ENCODE measurements at places on chromosomes 5 and 9.

DNA sequence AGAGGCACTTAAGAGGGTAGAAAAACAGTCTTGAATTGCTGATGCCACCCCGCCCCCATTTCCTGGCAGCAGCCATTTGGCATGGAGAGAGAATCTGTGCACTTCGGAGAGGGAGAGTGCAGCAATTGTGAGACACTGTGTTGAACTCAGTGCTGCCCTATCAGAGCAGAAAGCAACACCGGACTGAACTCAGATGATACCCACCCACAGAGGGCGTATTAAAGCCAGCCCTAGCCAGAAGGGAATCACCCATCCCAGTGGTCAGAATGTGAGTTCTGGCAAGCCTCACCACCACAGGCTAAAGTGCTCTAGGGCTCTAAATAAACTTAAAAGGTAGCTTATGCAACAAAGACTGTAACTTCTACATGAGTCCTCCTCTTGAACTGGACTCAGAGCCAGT, 88.4 kb upstream of the RGS7BP start:
- DNase-seq: no peak

DNA sequence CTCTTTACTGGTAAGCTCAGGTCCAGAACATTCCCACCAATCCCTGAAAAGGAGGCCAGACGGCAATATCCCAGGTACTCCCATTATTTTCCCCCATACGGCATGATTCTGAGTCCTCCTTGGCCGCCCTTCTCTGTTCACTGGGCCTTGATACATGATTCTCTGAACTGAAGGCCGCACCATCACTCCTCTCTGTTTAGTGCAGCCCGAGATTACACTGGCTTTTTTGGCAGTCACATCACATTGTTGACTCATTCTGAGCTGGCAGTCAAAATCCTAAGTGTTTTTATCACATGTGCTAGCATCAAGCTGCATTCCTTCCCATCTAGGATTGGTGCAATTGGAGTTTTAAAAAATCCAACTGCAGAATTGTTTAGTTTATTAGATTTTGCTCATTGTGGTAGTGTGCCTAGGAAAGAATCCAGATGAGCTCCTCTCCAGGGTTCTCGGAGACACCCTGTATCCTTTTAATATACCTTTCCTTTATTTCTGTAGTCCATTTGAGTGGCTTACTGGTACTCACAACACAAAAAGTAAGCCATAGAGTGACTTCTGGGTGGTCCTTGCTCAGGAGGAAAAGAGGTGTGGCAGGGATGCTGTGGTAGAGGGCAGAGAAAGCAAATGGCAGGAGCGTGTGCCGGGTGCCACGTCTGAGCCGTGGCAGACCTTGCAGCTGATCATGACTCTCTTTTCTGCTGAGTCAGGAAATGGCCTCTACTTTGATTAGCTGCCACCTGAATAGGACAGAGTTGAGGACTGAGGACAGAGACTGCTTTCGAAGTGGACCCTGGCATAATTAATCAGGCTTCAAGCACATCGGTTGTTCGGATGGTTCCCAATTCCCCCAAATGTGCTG, 121.1 kb upstream of the IL12B start:
- no peak for DNase-seq

DNA sequence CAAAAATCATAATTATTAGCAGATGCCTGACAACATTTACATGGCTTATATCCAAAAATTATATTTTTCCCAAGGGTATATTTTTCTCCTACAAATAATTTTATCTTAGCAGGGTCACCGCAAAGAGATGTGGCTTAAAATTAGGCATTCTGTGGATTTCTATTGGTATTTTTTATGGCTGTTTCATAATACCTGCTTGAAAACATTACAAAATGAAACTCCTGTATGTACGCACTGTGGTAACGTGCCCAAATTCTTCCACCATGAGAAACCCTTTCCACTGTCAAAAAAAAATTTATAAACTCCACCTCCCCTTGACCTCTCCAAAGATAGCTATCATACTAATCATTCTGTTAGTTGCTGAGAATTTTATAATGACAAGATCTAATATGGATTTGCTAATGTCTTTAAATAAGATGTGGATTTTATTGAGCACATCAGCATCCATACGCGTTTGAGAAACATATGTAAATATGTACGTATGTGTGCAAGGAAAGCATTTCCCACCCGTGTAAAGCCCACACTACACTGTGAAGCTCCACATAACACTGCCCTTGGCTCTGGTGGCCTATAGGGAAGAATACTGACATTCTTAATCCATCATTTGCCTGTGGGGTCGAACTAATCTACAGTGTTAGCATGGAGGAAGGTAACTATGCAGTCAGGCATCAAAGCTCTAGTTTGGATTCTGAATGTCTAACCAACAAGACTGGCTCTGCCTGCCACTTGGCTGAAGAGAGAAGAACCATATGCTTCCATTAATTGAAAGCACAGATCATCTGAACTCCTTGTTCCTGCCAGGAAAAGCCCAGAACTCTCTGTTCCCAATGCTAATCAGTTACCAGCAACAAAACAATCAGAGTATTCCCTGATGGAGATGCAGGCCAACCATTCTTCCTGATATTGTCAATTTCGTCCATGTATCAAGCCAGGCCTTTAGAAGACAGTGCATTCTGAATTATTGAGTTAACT, 244.7 kb downstream of the SPOCK1 start:
- DNase-seq: no peak

GRCh38 chr5:128259607-128260021, 176.0 kb downstream of the SLC12A2 start:
- no peak for DNase-seq

GRCh38 chr9:8025551-8025950, 226.0 kb upstream of the DMAC1 start:
- DNase-seq: no peak

DNA sequence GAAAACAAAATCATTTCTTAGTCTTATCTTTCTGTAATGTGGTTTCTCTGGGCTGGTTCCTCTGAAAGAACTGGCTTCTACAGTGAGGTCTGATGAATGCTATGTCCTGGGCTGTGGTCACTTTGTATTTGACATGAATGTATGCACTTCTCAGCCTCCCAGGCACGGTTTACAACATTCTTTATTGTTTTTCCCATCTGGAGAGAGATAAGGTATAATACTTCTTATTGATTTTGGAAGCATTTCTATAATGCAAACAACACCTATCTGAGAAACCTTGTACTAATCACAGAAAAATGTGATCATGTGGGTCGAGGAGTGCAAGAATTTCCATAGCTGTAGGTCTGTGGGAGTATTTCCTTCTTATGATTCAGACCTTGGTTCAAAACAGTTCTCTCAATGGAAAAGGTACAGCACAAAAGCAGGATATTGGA, 46.9 kb downstream of the ACTBL2 start:
- DNase-seq: no peak

DNA sequence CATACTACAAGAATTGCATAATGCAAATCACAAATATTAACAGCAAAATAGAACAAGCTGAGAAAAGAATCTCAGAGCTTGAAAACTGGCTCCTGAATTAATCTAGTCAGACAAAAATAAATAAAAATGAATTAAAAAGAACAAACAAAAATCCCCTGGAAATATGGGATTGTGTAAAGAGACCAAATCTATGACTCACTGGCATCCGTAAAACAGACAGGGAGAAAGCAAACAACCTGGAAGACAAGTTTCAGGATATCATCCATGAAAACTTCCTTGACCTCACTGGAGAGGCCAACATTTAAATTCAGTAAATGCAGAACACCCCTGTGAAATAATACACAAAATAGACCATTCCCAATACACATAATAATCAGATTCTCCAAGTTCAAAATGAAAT, 229.3 kb upstream of the CTNND2 start:
- no peak for DNase-seq

GRCh38 chr9:70789086-70789485, 332.3 kb downstream of the TRPM3 start:
- no peak for DNase-seq

GRCh38 chr9:124512806-124513204, 5.6 kb upstream of the NR5A1 start:
- no peak for DNase-seq

DNA sequence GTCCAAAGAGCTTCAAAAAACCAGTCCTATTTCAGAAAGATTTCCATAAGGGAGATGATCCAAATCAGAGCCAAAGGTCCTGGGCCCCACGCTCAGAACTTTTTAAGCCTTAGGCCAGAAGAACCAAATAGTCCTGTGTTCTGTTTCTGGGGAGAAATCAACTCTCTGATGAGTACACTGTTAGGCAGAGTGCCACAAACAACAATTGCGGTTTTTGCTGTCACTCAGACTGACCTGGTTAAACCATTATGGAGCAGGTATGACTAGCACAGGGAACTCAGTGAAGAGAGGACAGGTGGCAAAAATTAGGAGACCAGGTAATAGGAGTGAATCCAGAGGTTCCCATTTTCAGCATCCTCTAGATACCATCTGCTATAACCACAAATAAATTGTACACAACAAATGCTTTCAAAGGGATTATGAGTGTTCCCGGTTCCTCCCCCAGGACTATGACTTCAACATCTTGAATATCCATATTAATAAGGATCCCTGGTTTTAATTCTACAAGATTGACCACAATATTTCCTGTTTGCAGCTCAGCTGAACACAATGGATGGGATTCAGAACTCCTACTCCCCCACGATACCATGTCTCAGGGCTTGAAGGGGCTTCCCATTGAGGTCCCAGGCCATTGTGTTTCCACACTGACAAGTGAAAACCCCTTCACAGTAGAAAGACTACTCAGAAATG, 52.1 kb upstream of the FREM1 start:
- no peak for DNase-seq

DNA sequence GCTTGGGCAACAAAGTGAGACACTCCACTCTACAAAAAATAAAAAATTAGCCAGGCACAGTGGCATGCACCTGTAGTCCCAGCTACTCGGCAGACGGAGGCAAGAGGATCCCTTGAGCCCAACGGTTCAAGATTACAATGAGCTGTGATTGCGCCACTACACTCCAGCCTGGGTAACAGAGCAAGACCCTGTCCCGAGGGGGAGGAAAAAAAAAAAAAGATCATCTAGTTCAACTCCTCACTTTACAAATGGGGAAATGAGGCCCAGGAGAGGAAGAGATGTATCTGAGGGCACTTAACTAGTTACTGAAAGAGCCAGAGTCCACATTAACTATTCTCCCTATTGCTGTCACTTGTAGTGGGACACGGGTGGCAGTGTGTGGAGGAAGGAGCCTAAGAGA, 13.8 kb downstream of the PDCL start:
- no peak for DNase-seq

- DNase-seq: no peak
These were observed 306.3 kb downstream of the TLE4 start for GRCh38 chr9:79877943-79878602.

- DNase-seq: no peak
These were observed 17.9 kb downstream of the STC2 start for GRCh38 chr5:173310218-173310769.

GRCh38 chr5:53110156-53110555, 599 bp upstream of the MOCS2 start:
- no peak for DNase-seq

DNA sequence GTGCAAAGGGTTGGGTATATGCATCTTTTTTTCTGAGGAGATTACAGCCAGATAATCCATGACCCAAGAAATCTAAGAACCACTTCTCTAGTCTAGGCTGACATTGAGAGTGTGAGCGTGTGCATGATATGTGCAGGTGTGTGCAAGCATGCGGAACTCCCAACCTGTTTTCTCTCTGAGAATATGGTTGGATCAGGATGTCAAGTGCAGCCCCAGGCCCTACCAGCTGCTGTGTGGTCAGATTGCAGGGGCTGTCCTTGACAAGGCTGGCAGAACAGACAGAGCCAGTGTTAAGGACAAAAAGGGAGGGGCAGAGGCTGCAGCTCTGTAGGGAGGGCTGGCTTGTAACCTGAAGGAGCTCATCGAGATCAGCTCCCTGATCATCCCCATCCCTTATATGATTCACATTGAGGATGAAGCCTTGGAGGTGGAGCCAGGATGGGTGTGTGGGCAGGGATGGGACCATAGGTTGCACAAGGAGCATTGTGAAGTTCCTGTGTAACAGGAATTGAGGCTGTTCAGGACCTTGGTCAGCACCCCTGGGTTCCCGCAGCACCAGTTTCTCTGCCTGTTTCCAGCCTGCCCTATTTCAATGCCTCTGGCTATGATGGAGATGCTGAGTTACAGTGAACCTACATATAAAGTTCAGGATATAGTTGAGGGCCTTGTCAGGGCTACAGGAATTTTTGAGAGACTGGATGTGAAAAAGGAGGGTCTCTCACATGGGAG, 52.6 kb upstream of the ARAP3 start:
- DNase-seq: no peak

DNA sequence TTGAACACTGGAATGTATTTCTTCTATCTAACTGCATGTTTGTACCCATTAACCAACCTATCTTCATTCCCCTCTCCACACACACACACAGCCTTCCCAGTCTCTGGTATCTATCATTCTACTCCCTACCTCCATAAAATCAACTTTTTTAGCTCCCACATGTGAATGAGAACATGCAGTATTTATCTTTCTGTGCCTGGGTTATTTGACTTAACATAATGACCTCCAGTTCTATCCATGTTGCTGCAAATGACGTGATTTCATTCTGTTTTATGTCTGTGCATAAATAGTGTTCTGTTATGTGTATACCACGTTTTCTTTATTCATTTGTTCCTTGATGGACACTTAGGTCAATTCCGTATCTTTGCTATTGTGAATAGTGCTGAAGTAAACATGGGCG, 38.7 kb upstream of the CTSL start:
- no peak for DNase-seq

- DNase-seq: no peak
These were observed 15.2 kb upstream of the NEK6 start for GRCh38 chr9:124242331-124243194.
